Inflammatory macrophage treated with lipopolysaccharide for 4 hours (primary cell): ENCODE measurements at places on chromosomes 2 and 18.

GRCh38 chr2:56099963-56100362, 83.8 kb upstream of the CCDC85A start:
- no peak for DNase-seq

DNA sequence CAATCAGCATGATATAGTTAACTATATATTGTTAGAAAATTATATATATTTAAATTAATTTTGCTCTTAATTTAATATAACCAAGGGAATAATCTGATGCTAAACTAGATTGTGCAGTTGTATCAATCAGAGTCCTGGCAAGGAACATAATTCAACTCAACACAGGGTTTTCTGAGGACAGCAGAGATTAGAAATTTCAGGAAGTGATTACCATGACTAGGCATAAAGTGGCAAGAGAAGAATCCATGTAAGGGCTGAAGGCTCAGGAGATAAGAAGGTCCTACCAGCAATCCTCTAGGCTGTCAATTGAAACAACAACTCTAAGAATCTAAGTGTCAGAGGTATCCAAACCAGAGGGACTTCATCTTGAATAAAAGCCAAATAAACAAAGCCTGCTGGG, 807.8 kb downstream of the DSC3 start:
- no peak for DNase-seq

- DNase-seq = no peak
Observed at GRCh38 chr2:71685073-71685848, 231.9 kb downstream of the DYSF start.

DNA sequence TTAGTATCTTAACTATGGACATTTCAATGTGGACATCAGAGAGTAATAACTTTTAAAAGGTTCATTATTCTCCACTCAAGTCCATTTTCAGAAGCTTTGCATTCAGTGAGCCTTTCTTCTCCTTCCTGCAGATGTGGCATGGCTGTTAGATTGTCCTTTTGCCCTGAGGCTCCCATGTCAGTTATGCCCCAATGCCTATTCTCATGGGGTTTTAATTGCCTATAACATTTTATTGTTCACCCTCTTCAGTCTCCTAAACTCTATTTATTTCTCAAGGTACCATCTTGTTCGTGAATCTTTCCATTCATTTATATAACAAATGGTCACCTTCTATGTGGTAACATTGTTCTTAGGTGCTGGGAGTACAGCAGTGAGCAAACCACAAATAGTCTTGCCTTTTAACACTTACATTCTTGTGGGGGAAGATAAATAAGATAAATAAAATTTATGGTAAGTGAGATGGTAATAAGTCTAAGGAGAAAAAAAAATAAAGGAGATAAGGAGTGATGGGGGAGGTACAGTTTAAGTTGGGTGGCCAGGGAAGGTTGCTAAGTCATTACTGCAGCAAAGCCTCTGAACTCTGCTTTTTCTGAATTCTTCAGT, 277.9 kb upstream of the SIX3 start:
- no peak for DNase-seq

GRCh38 chr2:85812094-85812735, 58.4 kb downstream of the ATOH8 start:
- DNase-seq = no peak

DNA sequence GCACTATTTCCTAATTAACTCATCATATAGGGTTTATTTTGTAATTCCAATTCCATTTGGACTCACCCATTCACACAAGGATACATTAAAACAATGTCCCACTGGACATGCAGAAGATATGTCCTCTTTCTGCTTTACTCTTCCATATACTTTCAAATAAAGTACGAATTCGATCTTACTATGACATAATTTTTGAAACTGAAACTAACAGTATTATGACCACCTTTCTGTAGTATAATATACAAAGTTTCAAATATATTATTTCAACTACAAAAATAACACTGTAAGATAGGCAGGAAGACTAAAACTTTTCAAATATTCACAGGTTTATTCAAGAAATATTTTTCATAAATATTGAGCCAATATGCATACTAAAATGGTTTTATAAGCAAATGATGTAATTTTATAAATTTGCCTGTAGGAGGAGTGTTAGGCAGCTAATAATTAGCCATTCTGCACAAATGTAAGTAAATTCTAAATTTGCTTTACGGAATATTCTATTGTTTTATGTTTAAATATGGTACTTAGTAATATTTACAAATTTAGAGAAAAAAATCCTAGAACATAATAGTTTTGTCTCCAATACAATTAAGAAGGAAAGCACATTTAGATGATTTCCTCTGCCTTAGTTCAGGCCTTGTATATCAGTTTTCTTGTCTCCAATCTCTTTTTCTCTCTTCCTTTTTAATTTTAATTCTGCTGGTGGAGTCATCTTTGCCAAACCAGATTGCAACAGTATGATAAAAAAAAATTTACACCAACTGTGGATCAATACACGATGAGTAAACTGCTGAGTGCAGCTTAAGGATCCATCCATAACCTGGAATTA, 85.9 kb downstream of the CERKL start:
- DNase-seq = no peak

DNA sequence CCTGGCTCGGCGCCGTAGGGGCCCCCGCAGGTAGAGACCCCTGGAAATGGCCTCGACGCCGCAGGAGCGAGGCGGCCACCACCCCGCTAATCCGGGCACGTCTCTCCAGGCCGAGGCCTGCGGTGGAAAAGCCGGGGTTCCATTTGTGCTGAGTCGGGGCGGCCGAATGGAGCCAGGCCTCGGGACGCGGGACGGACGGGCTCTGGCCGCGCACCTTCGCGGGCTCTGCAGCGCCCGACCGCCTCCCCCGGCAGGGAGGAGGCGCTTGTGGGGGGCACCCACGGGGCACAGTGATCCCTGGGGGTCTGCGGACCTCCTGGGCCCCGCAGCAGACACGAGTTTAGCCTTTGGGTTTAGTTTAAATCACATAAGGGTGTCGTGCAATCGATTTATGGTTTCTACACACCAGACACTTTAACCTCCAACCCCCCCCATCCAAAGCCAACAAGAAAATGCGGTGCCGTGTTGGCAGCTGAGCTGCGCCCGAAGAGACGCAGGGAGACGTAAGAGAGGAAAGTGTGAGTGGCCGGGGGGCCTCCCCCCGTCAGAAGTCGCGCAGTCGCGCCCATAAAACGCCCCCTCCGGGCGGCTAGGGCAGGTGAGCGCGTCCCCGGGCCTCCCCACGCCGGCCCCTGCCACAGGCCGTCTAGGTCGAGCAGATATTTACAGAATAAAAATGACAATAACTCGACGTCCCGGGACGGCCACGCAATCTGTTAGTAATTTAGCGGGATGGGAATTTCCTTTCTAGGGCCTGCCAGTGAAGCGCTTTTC, 1.0 kb upstream of the NFATC1 start:
- peak; percentile 70 for DNase-seq

DNA sequence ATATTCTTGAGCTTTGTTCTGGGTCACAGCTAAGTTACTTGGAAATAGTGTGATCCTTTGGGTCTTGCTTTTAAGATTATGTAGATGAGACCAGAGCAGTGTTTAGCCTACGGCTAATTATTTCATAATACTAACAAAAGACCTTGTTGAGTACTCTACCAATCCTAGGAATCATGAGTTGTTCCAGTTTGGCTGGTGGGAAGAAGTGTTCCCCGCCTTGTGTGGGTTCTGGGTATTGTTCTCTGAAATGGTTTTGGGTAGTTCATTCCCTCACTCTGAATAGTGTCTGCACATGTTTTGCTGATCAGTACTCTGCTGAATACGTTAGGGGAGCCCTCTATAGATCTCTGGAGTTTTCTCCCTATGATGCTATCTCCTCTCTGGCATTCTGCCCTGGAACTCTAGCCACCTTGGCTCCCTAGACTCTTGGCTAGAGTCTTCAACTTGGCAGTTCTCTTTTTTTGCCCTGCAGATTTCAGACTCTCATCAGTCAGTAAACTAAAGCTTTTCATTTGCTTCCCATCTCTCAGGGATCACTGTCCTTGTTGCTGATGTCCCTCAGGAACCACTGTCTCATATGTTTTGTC, 48.4 kb downstream of the NEMP2 start:
- DNase-seq = no peak

DNA sequence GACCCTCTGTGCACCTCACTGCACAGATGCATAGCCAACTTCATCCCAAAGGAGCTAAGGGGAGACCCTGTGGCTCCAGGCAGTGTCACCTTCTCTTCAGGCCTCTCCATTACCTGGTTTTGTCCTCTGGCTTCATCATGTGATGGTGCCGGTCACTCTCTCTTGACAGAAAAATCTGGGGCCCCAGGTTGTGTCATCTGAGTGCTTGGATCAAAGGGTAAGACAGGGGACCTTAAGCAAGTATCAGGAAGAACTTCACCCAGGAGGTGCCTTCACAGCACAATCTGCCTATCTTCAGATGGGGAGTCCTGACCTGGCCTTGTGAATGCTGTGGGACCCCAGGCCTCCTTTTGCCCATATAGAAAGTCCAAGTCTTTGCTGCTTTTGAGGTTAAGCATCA, 104.4 kb downstream of the POLR1A start:
- DNase-seq = no peak

- no peak for DNase-seq
Observed at GRCh38 chr2:134393075-134393461, 139.2 kb downstream of the MGAT5 start.

DNA sequence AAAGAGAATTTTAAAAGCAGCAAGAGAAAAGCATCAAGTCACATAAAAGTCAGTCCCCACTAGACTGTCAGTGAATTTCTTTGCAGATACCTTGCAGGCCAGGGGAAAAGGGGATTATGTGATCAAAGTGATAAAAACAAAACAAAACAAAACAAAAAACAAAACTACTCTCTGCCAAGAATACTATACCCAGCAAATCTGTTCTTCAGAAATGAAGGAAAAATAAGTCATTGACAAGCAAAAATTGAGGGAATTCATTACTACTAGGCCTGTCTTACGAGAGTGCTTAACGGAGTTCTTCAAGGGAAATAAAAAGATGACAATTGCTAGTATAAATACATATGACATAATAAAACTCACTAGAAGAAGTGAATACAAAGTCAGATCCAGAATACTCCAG, 245.5 kb upstream of the CHST9 start:
- DNase-seq = no peak

DNA sequence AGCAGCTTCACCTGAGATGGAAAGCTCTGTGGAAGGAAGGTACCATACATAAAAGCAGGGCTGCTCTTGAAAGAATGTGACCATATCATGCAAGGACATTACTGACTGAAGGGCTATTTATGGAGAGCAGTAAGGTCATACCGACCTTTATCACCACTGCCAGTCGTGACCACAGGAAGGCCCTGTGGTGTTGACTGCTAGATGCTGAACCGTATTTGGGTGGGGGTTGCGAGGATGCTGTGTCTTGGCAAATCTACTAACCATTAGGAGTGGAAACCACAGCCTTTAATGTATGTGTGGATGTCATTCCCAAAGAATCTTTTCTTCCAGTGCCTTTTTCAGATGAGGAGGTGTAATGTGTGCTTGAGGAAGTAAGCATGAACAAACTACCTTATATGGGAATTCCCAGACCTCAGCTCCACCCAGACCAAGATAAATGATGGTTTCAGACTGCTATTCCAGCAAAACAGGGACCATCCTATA, 60.8 kb downstream of the LIMS1 start:
- DNase-seq = peak; percentile 71

DNA sequence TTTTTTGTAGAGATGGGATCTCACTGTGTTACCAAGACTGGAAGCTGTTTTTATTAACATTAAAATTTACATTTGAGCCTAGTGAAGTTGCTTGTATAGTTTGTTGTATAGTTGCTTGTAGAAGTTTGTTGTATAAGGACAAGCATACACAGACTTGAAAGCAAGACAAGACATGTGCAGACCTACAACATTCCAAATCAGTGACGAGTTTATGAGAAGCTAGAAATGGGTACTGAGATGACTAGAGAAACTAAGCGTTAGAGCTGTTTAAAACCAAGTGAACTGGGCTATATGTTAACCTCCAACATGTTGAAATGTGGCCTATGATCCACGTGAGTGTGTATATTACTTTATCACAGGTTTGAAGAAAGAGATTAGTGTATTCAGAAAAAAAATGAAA, 39.1 kb downstream of the ABCB11 start:
- DNase-seq = no peak

DNA sequence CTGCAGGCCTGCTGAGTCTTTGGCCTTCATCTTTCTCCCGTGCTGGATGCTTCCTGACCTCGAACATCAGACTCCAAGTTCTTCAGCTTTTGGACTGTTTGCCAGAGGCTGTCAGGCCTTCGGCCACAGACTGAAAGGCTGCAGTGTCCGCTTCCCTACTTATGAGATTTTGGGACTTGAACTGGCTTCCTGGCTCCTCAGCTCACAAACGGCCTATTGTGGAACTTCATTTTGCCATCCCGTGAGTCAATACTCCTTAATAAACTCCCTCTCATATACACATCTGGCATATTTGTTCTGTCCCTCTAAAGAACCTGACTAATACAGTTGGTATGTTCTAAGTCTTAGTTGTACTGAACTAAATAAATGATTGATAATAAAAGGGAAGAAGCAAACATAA, 702.8 kb upstream of the LINC00305 start:
- no peak for DNase-seq

- DNase-seq = no peak
Observed at GRCh38 chr18:58190842-58191530, 147.0 kb downstream of the NEDD4L start.

- no peak for DNase-seq
Observed at GRCh38 chr18:44742718-44743311, 62.1 kb downstream of the SETBP1 start.

DNA sequence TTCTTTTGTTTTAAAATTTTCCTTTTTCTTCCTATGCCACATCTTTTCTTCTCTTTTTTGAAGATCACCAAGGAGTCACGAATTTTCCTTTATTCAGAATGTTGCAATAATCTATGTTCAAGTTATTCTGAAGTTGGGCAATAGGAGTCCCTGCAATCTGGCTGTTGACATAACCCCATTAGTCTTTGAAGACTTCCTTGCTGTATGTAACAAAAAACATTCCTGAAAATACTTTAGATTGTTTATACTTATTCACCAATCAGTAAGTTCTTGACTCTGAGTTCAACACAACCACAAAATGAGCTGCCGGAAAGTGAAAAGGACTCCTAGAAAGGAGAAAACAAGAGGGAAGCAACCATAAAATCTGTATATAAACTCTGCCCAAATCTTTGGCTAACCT, 62.8 kb downstream of the TMEM237 start:
- peak; percentile 81 for DNase-seq

- DNase-seq = no peak
Observed at GRCh38 chr18:74505776-74506175, 9.6 kb downstream of the CNDP2 start.

DNA sequence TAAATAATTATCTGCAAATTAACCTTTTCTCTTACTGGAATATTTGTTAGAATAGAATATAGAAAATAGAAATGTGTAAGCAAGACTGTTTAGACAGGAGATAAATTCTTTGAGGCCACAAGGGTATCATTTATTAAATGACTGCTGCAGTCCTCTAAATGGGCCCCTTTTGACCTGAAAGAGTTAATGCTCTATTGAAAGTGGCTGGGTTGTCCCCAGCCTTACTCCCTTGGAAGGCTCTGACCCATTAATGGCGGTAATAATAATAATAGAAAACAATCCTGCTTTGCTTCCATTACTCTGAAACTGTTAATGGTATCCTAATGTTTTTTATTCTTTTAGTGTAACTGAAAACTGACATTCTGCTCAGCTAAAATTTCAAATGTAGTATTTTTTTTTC, 398.0 kb upstream of the NRP2 start:
- no peak for DNase-seq
